Activated gamma-delta T cell treated with anti-CD3 and anti-CD28 coated beads, Interleukin-2, amount 50 U/mL, for 16 hours (primary cell): ENCODE measurements at places on chromosomes 7 and 10.

GRCh38 chr10:29326299-29326698 is 37.4 kb downstream of the LYZL1 start:
- no peak for DNase-seq

DNA sequence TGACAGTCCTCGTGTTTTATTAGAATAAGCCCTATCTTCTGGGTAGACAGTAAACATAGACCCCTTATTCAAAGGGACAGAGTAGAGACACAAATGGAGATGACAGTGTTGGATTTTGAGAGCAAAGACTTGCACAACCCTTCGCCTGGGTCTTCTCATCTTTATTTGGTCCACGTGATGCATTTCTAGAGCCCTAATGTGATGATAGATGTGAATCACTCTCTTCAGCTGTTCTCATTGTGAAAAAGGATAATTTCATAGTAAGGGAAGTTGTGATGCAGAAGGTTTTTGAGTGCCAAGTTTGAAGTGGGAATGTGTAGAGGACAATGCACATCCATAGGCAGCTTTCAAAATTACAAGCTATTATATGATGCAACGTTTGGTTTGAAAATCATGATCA is 86.3 kb downstream of the CREB5 start:
- no peak for DNase-seq

GRCh38 chr10:131310551-131311401 is 745 bp downstream of the TCERG1L start:
- no peak for DNase-seq

- no peak for DNase-seq
Measured at GRCh38 chr7:111067251-111067650, 23.7 kb upstream of the LRRN3 start.

- no peak for DNase-seq
Measured at GRCh38 chr7:74561898-74562613, 95.5 kb upstream of the GTF2I start.

GRCh38 chr10:89301232-89301631 is 614 bp upstream of the IFIT2 start:
- DNase-seq = no peak

DNA sequence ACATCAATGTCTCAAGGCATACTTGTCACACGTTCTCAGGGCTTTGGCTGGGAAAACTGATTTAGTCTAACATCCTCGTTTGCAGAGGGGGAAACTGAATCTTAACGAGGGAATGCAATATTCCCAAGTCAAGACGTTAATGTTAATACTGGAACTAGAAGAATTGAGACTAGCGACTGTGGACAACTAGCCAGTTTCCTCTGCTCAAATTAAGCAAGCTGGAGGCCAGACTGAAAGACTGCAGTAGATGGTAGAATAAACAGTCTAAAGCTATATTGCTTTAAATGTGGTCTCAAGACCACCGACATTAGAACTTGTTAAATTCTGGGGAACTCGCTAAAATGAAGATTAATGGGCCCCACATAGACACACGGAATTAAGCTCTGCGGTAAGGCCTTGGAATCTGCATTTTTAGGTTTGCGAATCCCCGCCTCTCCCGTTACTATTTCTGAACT is 639 bp upstream of the TFAM start:
- no peak for DNase-seq
